ENCODE measurements at places on chromosomes 3 and 15.
A peak's percentile ranks its signal among the peaks of the same experiment; 100 is the strongest.

DNA sequence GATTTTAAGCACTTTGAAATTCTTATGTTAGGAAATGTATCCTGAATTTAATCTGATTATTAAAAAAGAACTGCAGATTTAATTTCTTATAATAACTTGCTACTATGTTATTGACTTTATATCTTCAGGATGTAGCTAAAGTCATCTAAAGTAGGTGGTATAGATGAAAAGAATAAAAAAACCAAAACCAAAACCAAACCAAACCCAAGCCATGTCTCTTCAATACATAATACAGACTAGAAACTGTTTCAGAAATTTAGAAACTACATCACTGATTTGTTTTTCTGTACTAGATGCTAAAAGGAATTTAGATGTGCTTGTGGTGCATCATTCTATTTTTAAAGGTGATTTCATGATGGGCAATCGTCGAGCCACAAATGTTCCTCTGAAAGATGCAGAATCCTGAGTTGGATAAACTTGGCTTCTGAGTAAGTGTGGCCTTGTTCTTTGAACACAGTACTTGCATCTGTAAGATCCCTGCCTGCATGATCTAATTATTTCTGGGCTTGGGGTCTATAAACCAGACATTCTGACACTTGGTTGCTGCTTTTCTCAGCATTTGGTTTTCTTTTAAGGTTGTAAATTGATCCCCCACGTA is 287.1 kb upstream of the SUCLG2 start:
- DNase-seq, result no peak

GRCh38 chr15:41932511-41933289 is 38.8 kb upstream of the SPTBN5 start:
- DNase-seq, result no peak

DNA sequence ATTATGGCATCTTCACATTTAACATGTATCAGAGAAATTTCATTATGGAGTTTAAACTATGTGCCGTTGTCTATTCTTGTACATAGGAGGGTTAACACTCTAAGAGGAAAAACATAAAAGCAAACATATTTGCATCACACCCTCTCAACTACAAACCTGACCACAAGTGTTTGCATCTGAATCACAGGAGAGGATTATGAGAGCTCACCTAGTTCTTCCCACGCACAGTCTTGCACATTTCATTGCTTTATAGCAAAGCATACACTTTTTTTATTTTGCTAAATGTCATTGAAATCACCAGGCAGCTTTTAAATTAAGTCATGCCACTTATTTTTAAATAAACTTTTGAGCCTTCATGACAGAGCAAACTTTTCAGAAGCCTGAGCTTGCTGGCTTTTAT is 12.5 kb downstream of the TRAT1 start:
- no peak for DNase-seq

GRCh38 chr15:90901175-90902039 is 1.7 kb upstream of the MAN2A2 start:
- DNase-seq, result no peak

DNA sequence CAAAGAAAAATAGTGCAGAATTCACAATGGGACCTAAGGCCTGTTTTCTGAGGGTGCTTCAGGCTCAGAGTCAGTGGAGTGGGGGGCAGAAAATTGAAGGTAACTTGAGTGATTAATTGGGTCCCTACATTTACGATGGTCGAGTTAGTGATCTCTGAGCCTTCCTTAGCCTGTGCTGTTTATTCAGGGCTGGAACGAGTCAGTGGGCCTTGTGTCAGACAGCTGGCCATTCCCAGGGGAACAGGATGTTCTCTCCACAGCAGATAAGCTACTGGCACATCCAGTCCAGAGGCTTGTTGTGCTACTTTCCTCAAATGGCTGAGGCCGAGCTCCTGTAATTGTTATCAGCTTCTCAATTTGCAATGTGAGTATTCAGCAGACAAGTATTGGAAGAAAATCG is 29.2 kb upstream of the CNTN3 start:
- no peak for DNase-seq

DNA sequence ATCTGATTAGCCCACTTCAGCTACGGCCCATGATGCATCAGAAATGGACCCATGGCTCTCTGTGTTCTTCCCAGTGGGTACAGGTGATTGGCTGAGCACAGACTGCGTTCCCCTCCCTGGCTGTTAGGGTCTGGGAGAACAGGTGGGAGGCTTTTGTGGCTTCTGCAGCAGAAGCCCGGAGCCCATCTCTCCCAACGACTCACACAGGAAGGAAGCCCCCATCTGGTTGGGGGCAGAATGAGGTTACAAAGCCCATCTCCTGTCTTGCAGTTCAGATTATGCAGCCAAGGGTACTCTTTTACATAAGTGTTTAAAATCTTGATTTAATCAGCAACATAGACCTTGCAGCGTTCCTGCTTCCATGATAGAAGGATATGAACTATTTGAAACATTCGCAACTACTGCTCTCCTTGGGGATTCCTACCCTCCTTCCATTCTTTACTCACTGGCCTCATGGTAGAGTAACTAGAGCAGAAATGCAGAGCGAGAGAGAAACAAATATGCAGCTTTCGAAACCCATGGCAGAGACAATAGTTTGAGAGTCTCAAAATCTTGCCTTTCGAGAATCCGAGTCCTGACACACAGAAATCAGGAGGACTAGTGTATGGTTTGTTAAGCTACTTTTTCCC is 291.3 kb downstream of the TLE3 start:
- DNase-seq, result no peak

- no peak for DNase-seq
Observed at GRCh38 chr3:43913036-43913948, 222.6 kb downstream of the ABHD5 start.

DNA sequence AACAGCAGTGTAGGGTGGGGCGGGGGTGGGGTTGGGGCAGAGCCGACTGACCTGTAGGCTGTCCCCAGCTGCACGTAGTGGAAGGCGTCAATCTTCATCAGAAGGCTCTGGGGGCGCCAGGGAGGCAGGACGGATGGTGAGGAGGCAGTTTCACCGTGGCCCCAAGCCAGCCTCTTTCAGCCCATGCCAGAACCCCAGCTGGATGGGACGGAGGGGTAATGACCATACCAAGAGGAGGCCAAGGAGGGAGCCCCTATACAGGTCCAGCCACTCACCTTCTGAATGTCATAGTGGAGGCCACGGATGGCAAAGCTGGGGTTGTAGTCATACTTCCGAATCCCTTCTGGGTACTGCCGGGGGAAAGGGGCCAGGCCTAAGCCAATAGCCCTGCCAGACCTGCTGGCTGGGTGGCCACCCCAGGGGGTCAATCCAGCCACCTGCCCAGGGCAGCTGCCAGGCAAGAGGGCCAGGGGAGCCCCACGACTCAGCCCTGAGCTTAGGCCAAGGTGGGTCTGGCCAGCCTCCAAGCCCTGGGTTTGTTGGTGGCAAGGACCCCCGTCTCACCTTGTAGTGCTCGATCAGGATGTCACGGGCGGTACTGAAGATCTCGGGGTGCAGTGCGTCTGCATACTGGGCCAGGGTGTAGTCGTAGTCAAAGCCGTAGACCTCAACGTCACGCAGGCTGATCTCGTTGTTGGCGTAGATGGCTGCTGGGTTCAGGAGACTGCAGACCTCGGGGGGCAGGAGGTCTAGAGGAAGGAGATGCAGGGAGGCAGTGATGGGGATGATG is 4.9 kb downstream of the NT5DC2 start:
- DNase-seq, result no peak

GRCh38 chr3:47444103-47444502 is 31.6 kb downstream of the SCAP start:
- DNase-seq, result no peak

- DNase-seq, result no peak
Observed at GRCh38 chr15:97998307-97999071, 38.0 kb downstream of the ARRDC4 start.

GRCh38 chr15:38085114-38085513 is 150.7 kb downstream of the TMCO5A start:
- DNase-seq, result no peak

GRCh38 chr3:46289966-46290365 is 47.7 kb downstream of the CCR3 start:
- no peak for DNase-seq

- DNase-seq, result no peak
Observed at GRCh38 chr3:131794766-131795388, 239.9 kb downstream of the CPNE4 start.

DNA sequence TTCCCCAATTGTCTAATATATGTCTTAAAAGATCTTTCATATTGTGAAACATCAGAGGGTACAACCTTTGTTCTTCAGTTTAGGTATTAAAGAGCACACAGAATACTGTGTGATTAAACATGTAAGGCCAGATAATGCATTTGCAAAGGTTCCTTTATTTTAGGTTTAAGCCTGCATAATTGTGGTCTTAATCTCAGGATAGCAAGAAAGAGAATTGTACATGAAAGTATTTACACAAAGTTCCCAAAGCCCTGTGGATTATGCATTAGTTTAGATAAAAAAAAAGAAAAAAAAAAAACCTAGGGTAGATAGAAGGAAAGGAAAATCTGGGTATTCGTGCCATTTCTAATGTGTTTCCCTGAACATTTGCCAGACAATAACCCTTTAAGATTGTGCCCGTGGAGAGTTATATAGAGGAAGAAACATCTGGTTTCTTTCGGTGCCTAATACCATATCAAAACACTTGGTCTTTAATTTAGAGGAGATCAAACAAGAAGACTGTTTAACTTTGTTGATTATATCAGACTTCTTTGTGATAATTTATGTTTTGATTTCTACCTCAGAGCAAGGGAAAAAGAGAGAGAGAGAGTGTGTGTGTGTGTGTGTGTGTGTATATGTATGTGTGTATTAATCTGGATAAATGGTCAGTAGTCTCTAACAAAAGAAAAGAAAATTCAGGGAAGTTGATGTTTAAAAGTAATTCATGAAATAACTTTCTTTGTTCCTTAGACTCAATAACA is 139.6 kb upstream of the CGNL1 start:
- DNase-seq, result no peak

- DNase-seq, result no peak
Observed at GRCh38 chr3:196175722-196176121, 35.5 kb downstream of the ZDHHC19 start.

GRCh38 chr15:67456677-67457529 is 64.0 kb upstream of the C15orf61 start:
- DNase-seq, result peak; percentile 79

DNA sequence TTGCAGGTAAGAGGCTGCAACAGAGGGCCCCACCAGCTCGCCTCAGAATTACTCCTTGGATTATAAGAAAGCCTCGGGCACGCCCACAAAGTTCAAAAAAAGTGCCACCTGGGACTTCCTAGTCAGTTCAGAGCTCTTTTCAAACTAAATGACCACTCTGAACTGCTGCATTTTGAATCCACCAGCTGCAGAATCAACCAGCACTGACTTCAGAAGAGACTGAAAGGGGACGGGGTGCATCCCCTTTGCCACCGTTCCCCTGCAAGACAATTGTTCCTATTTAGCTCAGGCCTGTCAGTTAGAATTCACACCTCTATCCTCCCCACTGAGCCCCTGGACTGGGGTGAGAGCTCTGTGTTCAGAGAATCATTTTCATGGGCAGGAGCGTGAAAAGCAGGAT is 181.4 kb upstream of the GADL1 start:
- no peak for DNase-seq

- peak; percentile 2 for DNase-seq
Observed at GRCh38 chr15:79872358-79873017, 24.3 kb downstream of the MTHFS start.

DNA sequence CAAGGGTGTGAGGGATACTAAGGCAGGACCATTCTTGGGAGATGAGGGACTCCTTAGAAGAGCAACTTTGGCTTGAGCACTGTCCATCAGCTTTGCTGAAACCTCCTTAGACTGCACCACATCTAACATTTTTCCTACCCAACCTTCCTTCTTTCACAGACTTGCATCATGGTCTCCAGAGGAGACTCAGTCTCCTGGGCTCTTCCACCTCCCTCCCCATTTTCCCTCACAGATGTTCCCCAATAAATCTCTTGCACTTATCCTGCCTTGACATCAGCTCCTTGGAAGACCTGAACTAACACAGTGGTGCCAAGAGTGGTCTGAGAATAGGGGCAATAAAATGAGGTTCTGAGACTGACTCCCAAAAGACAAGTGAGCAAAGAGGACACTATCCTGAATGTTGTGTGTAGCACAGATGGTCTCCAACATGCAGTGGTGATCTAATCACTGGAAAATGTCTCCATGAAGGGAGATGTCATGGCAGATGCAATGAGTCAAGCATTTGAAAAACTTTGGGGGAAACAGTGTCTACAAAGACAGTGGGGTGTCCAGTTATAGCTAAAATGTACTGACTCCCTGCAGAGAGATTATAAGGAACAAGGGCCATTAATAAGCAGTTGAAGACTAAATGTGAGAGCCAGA is 26.0 kb upstream of the BOC start:
- no peak for DNase-seq

DNA sequence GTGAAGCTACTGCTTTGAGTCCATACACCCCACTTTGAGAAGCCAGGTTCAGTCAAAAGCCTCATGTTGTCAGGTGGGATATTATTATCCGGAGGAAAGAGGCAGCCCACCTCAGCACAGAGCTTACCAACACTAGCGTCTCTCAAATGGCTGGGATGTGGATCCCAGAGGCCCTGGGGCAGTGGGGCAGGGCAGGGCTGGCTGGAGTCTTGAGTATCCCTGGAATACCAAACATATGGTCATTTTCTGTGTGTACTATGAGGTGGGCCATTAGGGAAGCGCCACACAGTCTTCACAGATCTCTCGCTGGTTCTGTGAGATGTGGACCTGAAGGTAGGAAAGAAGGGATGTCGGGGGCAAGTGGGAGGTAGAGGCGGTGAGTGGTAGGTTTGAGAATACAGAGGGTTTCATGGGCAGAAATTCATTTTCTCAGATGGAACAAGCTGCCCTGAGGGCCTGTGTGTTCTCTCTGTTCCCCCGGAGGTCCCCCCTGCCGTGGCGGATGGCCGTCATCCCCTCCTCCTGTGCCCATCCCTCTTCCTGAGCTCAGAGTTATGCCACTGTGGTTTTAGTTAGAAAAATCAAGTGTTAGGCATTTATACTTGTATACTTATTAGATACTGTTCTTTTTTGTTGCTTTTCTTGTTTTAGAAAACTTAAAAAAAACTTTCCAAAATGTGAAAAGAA is 66.4 kb downstream of the USP13 start:
- no peak for DNase-seq

DNA sequence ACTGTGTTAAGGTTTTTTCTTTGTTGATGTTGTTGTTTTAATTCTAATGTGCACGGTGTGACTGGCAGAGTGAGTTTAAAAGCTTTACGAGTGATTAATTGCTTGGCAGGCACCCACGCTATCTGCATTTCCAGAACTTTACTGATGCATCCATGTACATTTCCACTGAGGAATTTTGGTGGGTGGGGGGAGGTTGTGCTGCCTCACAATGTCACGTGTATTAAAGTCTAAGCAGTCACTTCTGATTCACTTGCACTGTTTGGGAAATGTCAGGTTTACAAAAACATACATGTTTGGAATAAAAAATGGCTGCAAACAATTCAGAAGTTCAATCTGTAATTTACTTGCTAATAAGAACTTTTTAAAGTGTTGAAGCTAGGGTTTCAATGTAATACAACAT is 38.5 kb upstream of the CTDSPL start:
- DNase-seq, result no peak

DNA sequence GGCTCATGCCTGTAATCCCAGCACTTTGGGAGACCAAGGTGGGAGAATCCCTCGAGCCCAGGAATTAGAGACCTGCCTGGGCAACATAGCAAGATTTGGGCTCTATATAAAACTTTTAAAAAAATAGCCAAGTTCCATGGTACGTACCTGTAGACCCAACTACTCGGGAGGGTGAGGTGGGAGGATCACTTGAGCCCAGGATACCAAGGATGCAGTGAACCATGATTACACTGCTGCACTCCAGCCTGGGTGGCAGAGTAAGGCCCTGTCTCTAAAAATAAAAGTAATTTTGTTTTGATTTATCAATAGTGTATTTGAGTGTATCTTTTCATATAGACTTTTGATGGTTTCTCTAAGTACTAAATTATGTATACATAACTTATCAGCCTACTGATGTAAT is 63.1 kb downstream of the LSM3 start:
- no peak for DNase-seq

Data from stimulated activated CD4-positive, alpha-beta T cell treated with anti-CD3 and anti-CD28 coated beads, Interleukin-15, amount 100 ng/mL, for 1 hour (primary cell).